ENCODE measurements at places on chromosomes 1 and 21.

DNA sequence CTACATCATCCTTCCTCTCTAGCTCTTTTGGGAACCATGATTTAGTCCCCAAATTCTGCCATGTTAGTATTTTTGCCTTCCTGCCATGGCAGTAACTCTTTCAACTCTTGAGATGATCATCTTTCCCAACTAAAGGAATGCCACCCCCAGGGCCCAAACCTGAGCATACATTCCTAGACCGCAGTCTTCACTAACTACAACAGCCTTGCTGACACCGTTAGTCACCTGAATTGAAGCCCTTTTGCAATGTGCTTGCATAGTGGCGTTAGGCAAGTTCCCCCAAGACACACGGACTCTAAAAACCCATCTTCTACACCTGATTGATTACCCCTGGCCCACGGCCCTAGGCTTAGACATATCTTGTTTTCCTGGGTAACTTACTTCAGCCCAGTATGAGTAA lies 16.4 kb upstream of the YTHDF2 start:
- no peak for DNase-seq

DNA sequence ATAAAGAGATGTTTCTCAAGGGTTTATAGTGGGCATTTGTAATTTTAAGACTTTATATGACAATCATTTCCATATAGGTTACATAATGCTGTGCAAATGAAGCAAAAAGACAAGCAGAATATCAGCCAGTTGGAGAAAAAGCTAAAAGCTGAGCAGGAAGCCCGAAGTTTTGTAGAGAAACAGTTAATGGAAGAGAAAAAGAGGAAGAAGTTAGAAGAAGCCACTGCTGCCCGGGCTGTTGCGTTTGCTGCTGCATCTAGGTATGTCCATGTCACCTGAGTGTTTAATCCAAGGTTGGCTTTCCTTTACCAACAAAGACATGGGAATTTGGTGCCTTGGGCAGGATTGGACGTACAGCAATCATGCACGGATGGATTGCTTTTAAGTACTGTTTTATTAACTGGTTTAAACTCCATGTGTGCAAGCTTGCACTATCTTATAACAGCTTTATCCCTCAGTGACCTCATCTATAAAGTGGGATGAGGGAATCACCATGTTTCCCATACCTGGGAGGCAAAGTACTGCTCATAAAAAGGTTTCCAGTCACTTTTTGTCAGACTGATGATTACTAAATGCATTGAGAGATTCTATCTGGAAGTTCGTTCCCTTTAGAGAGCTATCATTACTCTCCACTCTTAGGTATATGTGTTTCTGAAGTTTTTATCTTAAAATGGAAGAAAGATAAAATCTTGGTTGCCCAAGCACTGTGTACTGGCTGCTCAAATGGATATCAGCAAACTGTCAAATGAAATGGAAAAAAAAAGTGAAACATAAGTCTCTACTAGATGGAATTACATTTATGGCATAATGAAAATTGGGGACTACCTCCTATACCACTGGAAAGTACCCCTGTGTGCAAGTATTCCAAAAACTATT lies 55.1 kb downstream of the MACO1 start:
- no peak for DNase-seq

DNA sequence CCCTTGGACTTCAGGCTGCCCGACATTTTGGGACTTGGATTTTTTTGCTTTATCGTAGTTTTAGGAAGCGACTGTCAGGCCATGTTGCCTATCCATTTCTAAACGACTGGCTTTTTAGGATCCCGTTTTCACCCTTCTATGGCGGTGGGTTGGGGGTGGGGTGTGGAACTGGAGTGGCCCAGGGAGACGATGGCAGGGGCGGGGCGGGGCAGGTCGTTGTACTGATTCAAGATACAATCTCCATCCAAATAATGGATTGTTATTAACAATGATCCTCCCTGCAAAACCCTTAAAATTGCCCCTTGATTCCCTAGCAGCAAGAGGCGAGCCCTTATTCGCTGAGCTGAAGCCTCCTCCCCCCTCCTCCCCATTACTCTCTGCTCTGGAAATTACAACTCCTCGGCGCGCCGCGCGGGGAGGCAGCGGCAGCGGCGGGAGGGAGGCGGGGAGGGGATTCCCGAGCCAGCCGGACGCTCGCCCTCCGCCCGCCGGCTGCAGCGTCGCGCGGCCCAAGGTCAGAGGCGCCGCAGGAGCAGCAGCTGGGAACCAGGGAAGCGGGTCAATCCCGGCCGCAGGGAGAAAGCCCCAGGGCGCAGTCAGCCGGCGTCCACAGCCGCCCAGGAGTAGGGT lies at the start of gene TRIM67:
Gene TRIM67, plus strand, starts transcription at position 392 of the 630 bp plus-strand sequence. CDS start 912 bp downstream, outside the sequence.
- DNase-seq = peak; percentile 30

DNA sequence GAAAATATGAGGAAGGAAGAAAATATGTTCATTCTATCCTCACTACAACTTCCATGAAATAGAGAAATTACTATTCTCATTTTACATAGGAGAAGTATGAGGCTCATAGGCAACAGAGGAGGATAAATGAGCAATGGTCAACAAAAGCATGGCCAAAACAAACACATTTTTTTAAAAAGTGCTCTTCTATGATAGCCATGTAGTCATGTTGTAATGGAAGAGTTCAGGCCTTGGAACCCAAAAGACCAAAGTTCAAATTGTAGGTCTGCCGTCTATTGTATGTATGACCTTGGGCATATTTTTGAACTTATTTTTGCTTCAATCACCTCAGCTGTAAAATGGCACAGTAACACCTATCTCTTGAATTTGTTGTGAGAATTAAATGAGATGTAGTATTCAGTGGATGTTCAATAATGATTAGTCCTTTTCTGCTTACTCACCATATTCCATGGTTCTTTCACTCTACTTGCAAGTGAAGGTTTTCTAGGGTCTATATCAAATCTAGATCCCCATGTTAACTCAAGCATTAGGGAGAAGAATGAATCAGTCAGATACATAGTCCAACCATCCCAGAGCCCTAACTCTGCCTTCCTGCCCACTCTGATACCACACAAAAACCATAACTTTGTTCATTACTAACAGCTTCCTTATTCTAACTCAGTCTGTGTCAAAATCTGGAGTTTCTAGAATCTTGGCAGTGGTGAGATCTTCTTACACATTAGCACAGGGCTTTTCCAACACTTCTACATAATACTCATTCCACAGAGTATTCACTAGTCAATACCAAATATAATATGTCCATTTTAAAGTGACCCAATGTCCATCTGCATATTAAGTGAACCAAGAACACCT lies 353.2 kb downstream of the PLPP3 start:
- DNase-seq = no peak

DNA sequence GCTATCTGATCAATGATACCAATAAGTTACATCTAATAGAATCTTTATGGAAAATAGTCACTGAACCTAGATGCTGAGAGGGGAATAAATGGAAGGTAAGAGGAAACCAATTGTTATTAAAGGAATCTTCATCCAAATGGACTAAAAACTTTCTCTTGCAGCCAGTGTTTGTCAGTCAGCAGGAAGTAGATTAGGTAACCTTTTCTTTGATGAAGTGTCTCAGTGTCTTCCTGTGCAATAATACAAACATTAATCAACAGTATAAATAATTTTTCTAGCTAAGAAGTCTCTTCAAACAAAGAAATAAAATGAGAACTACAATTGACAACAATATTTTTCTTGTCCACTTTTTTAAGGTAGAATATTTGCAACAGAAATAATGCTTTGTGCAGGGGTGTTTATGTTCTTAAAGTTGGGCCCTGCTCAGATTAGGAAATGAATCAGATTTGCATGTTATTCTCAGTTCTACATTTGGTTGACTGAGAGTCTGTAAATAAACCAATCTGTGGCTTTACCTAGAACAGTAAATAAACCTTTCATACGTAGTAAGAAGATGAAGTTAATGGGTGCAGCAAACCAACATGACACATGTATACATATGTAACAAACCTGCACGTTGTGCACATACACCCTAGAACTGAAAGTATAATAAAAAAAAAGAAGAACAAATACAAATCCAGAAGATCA lies 391.4 kb downstream of the MRPL39 start:
- DNase-seq = no peak

DNA sequence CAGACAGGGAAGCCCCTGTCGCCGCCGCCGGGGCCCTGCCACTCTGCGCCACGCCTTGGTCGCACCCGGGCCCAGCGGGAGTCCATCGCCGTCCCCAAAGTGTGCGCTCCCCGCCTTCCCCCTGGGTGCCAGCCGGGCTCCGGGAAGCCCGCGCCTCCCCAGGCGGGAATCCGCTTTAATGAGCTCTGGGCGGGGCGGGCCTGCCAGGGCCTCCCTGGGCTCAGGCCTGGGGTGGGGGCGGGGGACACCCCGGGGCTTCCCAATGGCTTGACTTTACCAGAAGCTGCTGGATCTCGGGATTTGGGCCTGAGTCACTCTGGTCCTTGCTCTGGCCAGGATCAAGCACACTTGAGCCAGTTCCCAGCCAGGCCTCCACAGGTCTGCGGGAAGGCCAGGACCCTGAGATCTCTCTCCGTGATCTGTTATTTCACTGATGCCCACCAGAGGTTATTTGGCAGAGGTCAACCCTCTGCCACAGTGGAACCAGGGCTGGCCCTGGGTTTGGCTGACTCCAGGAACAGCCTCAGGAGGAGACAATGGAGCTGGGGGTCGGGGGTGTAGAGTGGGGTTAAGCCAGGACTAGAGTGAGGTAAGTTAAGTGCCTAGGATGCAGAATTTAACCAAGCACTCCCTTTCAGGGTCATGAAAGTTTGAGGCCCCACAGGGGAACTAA lies 178.4 kb upstream of the EDN2 start:
- DNase-seq = no peak

- no peak for DNase-seq
Measured at GRCh38 chr1:210076620-210077019, 138.6 kb downstream of the SYT14 start.

GRCh38 chr1:220819467-220820026 lies 32.8 kb downstream of the MTARC1 start:
- DNase-seq = no peak

- no peak for DNase-seq
Measured at GRCh38 chr1:78468521-78468920, 22.3 kb upstream of the PTGFR start.

DNA sequence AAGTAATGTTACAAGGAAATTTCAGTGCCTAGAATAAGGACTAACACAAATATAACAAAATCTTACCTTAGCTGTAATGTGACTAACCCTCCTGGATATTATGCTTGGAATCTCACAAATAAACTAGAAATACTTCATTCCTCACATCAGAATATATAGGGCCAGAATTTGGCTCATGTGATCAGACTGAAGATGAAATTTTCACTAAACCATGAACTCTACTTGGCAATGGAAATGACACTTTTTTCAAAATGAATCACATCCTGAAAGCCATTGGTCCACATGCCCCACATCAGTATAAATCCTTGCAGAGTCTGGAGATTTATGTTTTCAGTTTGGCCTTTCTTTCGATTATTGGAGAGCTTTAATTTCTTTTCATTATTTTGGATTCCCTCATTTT lies 227.8 kb downstream of the NRIP1 start:
- DNase-seq = no peak

- peak; percentile 85 for DNase-seq
Measured at GRCh38 chr1:17661546-17662157, 93.5 kb upstream of the ACTL8 start.

DNA sequence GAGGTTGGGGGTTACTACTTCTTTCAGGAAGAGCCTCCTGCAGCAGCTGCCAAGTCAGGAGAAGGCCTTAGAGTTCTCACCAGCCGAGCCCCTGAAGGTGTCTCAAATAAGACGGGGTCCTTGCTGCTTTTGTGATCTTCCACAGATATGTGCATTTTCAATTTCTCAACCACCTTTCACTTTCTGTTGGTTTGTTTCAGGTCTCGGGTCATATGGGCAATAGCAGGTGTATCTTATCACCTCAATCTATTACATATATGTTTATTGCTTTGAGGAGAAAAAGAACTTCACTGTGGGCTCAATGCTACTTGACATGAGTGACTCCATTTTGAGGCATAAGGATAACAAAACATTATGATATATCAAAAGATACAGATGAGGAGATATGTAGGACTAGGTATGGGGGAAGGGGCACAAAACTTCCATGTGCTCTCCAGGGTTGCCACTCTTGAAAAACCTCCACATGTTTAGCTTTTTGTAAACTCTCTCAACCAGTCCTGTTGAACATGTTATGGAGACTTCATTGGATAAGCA lies 1171.4 kb upstream of the ADGRL2 start:
- DNase-seq = no peak
